ENCODE measurements at places on chromosomes 2 and 18.

- DNase-seq, result no peak
Observed at GRCh38 chr18:27175914-27176313, 9.2 kb downstream of the CHST9 start.

GRCh38 chr2:120520929-120521912 is 175.3 kb downstream of the INHBB start:
- no peak for DNase-seq

DNA sequence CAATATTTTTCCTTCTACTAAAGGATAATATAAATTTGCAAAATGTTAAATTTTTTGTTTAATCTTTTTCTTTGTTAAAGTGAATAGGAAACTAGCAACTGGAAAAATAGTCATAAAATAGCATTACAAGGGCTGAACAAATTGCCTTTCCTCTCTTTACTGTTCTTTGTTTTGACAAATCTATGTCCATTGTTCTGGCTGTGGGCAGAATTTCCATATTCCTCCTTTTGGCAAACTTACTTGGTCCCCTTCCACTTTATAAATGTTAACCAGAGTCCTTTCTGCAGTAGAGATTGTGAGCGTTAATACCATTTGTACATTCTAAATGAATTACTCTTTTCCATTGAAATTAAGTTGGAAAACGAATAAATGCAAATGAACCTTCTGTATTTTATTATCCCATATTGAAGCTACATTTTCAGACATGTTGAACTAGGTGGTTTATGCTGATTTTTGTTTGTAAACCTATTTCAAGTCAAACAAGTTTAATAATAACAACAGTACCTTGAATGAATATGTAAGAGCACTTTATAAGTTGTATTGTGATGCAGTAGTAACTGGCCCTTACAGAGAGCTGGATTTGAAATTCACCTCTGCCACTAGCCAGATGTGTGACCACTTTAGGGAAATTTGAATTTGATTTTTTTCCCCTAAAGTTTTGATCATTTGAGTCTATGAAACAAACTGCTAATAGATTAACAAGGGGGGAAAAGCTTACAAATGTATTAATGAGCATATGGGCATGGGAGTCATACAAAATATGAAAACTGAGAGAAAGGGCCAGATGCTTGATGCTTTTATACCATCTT is 3.3 kb downstream of the RNF125 start:
- no peak for DNase-seq

GRCh38 chr18:48342125-48342524 is 67.1 kb downstream of the ZBTB7C start:
- no peak for DNase-seq

DNA sequence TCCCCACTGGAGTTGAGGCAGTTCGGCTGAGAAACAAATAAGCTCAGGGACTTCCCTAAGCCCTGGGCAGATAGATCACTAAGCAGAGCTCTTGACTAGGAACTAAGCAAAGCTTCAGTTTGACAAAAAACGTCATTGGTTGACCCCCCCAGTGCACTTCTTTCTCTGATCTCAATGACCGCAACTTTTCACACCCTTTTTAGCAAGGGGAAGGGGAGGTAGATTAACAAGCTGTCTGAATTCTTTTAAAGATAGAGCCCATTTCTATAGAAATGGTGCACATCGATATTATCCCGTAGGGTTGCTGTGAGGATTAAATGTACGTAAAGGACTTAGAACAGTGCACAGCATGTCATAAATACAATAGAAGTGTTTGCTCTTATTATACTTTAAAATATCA is 42.5 kb downstream of the PIEZO2 start:
- no peak for DNase-seq

DNA sequence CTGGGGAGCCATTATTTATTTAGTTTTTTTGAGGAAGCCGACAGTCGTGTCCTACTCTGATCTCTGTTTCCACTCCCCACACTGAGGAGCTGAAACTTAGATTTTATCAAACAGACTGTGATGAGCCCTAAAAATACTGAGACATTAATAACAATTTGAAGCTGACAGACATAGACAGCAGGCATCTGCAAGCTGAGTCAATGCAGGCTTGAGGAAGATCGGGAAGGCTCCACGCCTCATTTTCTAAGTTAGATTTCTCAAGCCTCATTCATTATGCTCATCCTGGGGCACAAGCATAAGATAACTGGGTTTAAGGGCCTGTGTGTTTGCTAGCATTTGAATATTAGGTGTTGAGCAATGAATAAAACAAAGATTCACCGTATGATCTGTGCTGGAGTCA is 26.3 kb downstream of the EFR3B start:
- DNase-seq, result no peak

DNA sequence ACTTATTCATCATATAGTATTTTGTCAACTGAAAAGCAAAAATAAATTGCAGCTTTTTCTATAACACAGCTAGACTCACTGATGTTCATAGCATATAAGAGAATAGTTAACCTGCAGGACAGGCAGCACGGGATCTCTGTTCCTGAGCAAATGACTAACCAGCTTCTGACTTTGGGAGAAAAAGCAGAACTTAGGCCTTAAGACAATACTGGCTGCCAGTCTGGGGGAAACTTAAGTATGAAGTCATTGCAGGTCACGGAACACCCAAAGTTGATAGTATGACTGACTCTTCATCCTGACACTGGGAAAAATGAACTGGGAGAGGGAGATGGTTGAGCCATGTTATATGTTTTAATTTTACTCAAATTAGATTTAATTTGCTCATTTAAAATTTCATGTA is 113.0 kb downstream of the DPP4 start:
- DNase-seq, result no peak

DNA sequence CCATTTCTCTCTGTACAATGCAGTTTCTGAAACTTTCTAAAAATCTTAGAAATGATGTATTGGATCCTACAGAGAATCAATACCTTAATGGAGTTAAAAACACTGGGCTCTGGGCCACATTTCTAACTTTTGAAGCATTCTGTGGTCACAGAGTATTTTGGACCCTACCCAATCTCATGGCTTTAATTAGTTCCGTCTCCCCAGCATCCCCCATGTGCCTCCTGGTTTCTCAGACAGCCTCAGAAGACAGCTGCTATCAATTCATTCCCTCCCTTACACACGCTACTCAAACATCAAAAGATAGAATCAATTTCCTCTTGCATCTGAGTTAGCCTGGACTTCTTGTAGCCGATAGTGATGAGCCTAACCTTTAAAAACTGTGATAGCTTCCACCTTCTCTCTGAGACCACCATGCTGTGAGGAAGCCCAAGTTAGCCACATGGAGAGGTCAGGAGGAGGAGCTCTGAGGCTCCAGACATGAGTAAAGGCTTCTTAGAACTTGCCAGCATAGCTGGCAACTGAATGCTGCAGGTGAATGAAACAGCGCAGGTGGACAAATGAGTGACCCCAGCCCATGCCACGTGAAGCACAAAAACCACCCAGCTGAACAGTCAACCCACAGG is 10.4 kb downstream of the ADCY3 start:
- DNase-seq, result no peak

DNA sequence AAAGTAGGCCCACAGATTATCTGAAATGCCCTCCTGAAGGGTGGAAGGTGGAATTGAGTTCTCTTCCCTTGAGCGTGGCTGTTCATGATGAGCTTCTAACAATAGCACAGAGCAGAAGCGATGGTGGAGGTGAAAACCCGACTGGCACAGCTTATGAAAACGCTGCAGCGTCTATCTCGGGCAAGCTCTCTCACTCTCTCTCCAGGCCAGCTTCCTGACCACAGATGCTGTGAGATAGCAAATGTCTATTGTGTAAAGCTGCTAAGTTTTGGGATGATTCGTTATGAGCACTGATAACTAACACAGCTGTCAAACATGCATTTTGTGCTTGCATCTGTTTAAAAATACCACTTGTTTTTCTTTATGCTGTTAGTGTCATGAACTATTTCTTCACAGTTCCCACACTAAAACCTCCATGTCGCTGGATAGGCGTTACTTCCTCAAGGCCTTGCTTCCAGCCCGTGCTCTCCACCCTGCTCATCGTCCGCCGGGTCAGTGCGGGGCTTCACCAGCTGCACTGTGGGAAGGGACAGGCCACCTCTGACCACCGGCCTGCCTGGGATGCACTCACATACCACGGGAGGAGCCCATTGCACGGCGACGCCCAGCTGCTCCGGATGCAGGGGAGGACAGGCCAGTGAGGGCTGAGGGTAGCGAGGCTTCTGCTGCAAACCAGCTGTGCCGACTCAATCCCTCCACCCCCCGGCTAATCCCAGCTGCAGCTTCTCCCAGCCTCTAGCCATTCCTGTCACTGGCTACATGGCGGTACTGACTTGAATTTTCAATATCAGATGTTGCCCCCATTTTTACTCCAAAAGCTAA is 60.0 kb upstream of the OTOS start:
- DNase-seq, result no peak

DNA sequence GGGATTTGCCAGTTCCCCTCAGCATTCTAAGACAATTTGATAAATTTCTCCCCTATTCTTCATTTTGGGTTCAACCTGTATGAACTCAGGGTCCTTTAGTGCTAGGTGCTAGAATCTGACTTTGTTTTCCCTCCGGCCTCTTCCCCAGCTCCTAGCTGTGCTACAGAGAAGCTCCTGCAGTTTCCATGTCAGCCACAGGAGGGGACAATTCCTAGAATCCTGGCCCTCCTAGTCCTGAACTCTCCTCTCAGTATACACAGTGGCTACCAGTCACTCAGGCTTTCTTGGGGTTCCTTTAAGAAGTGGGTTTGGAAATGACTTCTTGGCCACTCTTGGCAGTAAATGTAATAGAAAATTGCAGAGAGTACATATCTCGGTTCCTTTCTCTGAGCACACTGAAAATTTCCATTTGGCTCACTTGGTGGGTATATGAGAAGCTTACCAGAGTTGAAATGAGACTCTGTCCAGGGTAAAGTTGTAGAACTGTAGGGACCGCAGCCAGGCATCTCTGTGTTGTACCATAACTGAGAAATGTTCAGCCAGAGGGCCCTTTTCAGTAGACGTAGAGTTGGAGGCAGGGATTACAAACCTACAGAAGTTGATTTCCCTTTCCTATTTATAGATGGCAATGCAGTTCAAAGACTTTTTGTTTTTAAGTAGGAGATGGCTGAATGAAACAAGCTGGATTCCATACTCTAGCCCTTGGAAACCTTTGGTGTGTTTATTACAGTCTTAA is 5.0 kb upstream of the CHST10 start:
- no peak for DNase-seq

- DNase-seq, result no peak
Observed at GRCh38 chr2:233402789-233403188, 48.5 kb downstream of the DGKD start.
